ENCODE measurements at places on chromosomes 4 and X. TPM values are rescaled to one million over a fixed set of nuclear protein-coding genes. Genes with fewer than 3 reads are reported as not detected.

- DNase-seq = no peak
These were observed 324.9 kb downstream of the PPP3CA start for GRCh38 chr4:101022151-101023024.

GRCh38 chrX:10529344-10529743 lies 91.0 kb downstream of the MID1 start:
- DNase-seq = no peak

DNA sequence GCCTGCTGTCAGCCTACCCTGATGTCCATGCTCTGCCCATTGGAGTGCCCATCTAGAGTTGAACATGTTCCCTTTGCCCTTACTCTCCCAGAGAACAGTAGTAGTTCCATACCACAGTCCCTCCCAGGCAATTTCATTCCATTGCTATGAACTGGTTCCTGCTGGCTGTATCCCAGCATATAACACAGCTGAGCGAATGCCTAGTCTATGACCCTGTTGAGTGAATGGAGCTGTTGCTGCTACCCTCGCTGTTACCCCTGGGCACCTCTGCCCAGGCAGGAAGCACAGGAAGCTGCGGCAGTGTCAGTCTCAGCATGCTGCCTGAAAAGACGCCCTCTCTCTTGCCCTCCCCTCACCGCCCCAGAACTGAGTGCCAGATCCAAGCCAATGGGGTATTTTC lies 73.3 kb downstream of the SOX3 start:
- peak; percentile 4 for DNase-seq

The CABS1 gene
- not detected for total RNA-seq

The CENPE gene
- 23.6 TPM for total RNA-seq

DNA sequence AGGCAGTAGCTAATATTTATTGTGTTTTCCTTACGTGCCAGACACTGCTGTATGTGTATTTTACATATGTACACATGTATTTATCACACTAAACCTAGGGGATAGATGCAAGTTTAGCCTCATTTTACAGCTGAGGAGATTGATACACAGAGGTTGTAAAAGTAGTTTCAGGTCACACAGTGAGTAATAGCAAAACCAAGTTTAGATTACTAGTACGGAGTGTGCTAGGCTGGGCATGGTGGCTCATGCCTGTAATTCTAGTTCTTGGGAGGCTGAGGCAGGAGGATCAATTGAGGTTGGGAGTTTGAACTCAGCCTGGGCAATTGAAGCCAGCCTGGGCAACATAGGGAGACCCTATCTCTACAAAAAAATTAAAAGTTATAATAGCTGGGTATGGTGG lies 701.1 kb upstream of the ATOH1 start:
- DNase-seq = no peak

- no peak for DNase-seq
These were observed 34.1 kb downstream of the SETD7 start for GRCh38 chr4:139521754-139522401.

The TLR6 gene
- total RNA-seq = 0.53 TPM

GRCh38 chr4:148405161-148405893 lies 36.9 kb downstream of the NR3C2 start:
- DNase-seq = no peak

DNA sequence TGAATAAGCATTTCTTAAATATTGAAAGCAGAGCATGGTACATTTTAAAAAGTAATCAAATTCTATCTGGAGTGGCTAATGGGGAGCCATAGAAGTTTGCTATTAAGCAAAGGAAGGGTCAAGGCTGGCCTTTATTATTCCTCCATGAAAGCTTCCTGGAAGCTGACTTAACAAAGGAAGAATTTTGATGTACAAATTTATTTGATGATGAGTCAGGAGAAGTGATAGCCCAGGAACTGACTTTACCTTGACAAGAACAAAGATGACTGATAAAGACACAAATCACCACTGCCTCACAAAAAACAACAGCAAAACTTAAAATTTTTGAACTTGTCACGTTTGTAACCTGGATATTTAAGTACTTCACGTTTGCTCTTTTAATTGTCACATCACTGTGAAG lies 872.1 kb downstream of the PCDH7 start:
- DNase-seq = peak; percentile 45

DNA sequence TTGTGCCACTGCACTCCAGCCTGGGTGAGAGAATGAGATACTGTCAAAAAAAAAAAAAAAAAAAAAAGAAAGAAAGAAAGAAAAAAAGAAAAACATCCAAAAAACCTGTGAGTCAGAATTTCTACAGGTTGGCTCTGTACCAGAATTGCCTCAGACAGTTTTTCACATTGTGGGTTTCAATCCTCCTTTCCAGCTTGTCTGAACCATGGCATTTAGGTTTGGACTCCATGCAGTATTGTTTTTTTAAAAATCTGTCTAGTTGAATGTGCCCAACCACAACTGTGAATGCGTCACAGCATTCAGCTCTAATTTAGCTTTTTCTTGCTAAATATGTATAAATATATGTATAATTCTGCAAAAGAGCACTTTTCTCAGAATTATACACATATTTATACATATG lies 31.4 kb upstream of the ARSH start:
- no peak for DNase-seq

DNA sequence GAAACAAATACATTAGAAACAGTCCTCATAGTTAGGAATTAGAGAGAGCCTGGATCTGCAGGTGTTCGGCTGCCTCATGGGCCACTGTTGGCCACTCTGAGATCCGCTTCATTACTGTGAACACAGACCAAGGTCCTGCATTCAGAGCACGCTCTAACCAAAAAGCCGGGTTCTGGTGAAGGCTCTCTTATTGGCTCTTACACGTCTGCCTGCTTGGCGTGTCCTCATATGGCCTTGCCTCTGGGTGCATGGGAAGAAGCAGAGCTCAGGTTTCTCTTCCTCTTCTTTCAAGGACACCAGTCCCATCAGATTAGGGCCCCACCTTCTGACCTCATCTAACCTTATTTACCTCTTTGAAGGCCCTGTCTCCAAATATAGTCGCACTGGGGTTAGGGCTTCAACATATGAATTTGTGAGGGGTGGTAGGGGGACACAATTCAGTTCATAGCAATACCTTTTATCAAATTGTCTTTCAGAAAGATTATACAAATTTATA lies 37.1 kb upstream of the ELF2 start:
- DNase-seq = no peak

GRCh38 chr4:109611045-109611646 lies 51.1 kb downstream of the MCUB start:
- DNase-seq = no peak

The MAGEA2B gene
- total RNA-seq = not detected

DNA sequence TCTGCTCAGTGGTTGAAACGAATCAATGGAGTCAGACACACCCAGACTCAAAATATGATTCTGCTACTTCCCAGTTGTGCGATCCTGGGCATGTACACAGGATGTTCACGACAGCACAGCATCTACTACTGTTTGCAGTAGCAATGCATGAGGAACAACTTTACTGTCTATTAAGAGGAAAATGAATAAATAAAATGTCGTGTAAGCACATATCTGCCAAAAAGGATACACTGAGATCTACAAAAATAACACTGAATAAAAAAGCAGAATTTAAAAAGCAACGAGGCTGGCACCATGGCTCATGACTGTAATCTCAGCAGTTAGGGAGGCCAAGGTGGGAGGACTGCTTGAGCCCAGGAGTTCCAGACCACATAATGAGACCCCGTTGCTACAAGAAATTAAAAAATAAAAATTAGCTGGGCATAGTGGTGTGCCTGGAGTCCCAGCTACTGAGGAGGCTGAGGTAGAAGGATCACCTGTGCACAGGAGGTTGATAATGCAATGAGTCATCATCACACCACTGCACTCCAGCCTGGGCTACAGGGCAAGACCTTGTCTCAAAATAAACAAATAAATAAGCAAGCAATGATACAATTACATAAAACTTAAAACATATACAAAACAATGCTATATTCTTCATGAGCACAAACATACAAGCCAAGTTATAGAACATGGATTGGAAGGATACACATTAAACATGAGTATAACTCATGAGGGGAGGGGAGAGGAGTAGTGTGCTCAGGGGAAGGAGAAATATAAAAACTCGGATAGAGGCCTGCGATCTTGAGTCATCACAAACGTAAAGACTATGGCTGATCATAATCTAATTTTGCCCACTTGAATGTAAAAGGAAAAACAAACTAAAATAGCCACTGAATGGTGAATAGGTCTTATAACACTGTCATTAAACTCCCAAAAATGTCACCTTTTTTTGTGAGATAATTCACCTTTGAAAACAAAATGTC lies 8.6 kb downstream of the CFAP97 start:
- DNase-seq = no peak

The SULT1B1 gene
- total RNA-seq = 0.07 TPM

The PNMA5 gene
- not detected for total RNA-seq

GRCh38 chr4:70991596-70991995 lies 1.9 kb upstream of the DCK start:
- DNase-seq = no peak

- DNase-seq = no peak
These were observed 32.7 kb upstream of the FAM9C start for GRCh38 chrX:13077168-13077567.

GRCh38 chrX:13689741-13690211 lies 848 bp downstream of the RAB9A start:
- DNase-seq = no peak

- DNase-seq = peak; percentile 9
These were observed 46.0 kb downstream of the ANKRD50 start for GRCh38 chr4:124666496-124666895.

DNA sequence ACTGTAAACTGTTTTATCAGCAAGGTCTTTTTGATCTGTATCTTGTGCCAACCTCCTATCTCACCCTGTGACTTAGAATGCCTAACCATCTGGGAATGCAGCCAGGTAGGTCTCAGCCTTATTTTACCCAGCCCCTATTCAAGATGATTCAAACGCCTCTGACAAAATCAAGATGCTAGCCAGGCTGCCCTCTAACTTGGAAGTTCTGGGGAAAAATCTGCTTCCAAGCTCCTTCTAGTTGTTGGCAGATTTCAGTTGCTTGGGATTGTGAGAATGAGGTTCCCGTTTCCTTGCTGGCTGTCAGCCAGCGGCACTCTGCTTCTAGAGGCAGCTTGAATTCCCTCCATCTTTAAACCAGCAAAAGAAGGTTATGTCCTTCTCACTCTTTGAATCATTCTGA lies 34.7 kb downstream of the LUZP4 start:
- DNase-seq = peak; percentile 51

The EDA gene
- total RNA-seq = 1.1 TPM

- DNase-seq = no peak
These were observed 787 bp upstream of the TMSB15A start for GRCh38 chrX:102517326-102517725.

- DNase-seq = no peak
These were observed 1.7 kb downstream of the MTMR1 start for GRCh38 chrX:150694738-150695410.

The SOWAHB gene
- 0.03 TPM for total RNA-seq

The ATP1B4 gene
- not detected for total RNA-seq

The TMEM47 gene
- 0.04 TPM for total RNA-seq

The FREM3 gene
- total RNA-seq = not detected

The PRR32 gene
- total RNA-seq = not detected

- no peak for DNase-seq
These were observed 2.3 kb downstream of the MAGEB16 start for GRCh38 chrX:35800474-35800873.

GRCh38 chr4:62450740-62451139 lies 1250.6 kb downstream of the ADGRL3 start:
- DNase-seq = no peak

DNA sequence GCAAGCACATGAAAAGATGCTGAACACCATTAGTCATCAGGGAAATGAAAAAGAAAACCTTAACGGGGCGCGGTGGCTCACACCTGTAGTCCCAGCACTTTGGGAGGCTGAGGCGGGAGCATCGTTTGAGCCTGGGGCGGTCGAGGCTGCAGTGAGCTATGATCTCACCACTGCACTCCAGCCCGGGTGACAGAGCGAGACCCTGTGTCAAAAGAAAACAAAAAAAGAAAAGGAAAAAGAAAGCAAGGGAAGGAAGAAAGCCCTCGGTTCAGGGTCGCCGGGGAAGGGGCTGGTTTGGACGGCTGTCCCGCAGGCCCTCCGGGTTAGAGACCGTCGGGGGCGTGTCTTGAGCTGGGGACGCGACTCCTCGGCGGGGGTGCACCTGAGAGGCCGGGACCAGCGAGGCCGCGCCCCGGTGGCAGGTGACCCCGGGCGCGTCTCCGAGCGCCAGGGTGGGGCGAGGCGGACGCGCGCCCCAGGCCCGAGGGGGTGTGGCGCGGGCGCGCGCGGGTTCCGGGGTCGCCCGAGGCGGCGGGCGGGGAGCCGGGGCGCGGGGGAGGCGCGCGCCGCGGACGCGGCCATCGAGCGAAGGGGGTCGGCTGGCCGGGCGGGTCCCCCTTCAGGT lies 478 bp upstream of the PLXNA3 start:
- DNase-seq = no peak

- no peak for DNase-seq
These were observed 209.6 kb upstream of the MAGEB2 start for GRCh38 chrX:30005813-30006212.

The F8A2 gene
- not detected for total RNA-seq

DNA sequence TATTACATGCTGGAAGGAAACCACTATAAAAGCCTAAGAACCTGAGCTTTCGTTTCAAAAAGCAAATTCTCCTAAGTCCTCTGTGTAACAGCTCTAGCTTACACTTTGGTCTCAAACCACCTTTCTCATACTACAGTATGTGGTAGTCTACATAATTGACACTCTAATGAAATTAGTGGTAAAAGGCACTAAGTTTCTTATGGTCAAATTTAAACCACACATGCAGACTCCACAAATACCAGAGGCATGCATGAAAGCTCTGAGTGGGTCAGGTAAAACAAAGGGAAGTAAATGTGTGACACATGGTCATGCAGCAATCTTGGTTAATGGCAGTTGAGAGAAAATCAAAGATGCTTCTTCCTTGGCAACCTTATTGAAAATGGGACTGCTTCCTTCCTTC lies 187.8 kb downstream of the CCNG2 start:
- DNase-seq = no peak

The TCP11X2 gene
- not detected for total RNA-seq

DNA sequence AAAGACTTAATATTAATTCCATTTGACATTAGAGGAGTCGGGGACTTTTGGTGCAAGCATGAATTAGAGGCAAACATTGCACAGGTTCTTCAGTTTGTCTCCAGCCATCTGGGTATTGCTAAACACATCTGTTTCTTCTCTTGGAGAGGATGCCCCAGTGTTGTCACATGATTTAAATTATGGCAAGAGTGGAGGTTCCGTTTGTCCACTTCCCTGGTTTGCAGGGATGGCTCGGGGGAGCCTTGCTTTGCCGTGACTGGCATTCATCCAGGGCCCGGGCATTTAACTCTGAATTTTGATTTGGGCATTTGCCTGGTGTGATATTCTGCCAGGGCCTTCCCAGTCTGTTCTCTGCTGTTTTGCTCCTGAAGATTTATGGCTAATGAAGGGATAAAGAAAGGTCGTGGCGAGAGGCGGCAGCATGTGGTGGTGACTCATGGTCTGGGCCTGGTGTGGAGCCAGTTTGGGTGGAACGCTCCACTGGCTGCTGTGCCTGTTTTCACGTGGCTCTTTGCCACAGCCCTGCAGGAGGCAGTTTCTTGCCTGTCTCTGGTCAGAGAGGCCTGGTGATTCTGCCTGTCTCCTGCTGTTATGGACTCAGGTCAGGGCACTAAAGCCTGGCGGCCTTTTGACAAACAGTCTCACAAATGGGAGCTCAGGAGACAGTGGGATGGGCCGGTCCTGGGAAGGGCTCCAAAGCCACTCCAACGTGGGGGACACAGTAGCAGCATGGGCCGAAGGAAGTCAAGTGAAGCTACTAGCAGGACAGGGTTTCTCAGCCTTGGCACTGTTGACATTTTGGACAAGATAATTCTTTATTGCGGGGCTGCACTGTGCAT lies 99.4 kb upstream of the PGRMC2 start:
- peak; percentile 73 for DNase-seq
